Activated T-cell treated with anti-CD3 and anti-CD28 coated beads for 1 hour (primary cell): ENCODE measurements at places on chromosomes 2 and 18.

DNA sequence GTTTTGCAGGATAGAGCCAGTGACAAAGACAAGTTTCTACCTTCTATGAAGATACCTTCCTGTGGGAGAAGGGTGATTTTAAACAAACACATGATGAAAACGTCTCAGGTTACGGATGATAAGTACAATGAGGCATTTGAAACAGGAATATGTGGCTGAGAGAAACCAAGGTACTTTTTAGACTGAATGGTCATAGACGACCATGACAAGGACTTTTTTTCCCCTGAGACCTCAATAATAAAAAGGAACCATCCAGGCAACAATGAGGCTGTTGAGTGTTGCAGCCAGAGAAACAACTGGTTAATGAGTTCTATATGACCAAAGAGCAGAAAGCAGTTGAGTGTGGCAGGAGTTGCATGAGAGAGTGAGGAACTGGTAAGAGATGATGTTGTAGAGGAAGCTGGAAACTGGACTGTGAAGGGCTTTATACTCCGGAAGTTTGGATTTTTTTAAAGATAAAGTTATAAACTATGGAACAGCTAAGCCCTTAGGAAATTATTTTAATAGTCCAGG lies 306.1 kb upstream of the CYRIA start:
- no peak for DNase-seq

DNA sequence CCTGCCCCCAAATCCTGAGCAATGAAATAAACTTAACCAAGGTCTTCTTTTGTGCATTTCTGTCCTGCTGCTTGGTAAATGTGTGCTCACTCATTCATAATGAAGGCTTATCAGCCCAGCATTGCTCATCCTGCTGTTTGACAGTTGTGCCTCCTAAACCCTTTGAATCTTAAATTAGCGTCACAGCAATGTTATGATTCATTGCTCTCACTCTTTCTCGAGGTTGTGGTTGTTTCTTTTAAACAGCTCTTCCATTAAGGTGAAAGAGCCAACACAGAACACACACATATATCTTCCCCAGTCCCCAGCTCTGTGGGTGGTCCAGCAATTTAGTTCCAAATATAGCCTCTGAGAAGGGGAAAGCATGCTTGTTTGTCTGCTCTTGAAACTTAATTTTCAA lies 84.0 kb downstream of the EVA1A start:
- DNase-seq, result no peak

DNA sequence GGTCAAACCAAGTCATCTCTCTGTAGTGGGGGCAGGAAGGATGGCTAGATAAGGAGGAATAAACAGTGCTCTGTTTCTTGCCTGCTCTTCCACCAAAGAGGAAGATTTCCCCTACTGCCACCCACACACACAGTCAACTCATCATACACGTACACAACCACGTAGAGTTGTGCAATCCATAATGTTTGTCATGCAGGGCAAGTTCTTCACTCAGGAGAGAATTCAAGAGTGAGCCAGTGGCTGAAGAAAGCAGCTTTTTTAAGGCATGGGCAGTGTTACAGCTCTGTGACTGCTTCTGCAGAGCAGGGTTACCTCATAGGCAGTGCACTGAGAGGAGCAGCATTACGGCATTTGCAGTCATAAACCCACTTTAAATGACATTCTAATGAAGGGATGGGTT lies 283.0 kb downstream of the RND3 start:
- no peak for DNase-seq

- no peak for DNase-seq
Measured at GRCh38 chr2:188897096-188897495, 77.1 kb upstream of the COL3A1 start.

GRCh38 chr18:33837191-33837590 lies 259.2 kb downstream of the ASXL3 start:
- no peak for DNase-seq

DNA sequence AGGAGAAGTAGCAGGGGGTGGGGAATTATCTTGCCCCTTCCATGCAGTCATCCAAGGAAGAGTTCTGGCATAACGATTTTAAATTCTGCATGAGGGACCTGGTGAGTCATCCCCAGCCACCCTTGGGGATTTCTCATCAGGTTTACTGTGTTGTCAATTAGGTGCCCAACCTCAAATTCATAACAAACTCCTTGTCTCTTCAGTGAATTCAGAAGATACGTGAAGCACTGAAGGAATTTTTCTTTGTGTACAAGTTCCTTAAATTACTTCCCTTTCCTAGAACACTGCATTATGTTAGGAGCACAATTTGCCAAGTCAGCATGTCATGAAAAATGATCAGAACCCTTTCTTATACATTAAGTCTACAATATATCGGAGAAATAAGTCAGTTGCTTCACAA lies 70.8 kb upstream of the NOSTRIN start:
- DNase-seq, result no peak

DNA sequence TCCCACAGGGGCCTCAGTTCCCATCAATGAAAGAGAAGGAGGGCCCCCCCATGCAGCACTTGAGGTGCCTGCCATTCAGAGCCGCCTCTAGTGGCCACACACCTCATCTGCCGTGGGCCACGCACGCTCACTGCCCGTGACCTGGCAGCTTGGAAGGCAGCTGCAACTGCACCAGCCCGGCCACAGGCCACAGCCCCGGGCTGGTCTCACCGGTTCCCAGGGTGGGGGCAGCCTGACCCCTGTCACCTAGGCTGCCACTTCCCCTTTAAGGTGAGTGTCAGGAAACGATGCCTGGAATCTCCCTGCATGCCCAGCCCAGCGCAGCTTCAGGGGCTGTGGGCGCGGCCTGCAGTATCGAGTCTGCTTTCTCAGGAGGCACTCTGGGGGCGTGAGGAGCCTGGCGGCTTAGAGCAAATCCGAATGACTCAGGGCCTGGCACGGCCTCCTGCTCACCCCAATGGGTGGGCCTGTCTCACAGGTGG lies 2.6 kb downstream of the MAB21L4 start:
- peak; percentile 17 for DNase-seq

GRCh38 chr2:211159972-211160371 lies 603.6 kb downstream of the CPS1 start:
- DNase-seq, result no peak

GRCh38 chr18:79826966-79827365 lies 29.2 kb downstream of the KCNG2 start:
- no peak for DNase-seq

- no peak for DNase-seq
Measured at GRCh38 chr2:18752022-18752493, 162.7 kb upstream of the NT5C1B start.

- DNase-seq, result no peak
Measured at GRCh38 chr2:386406-387103, 98.7 kb upstream of the ALKAL2 start.

DNA sequence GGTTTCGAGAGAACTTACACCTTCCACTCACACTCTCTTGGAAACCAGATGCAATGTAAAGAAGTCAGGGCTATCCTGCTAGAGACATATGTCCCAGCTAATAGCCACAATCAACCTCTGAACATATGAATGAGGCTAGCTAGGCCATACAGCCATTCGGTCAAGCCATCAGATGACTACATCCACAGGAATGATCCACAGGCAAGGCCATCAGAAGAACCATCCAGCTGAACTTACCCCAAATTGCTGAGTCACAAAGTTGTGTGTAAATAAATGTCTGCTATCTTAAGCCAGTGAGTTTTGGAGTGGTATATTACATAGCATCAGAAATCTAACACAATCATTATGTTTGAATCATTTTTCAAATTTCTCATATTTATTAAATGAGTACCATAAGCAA lies 5.2 kb upstream of the SPAST start:
- DNase-seq, result no peak

DNA sequence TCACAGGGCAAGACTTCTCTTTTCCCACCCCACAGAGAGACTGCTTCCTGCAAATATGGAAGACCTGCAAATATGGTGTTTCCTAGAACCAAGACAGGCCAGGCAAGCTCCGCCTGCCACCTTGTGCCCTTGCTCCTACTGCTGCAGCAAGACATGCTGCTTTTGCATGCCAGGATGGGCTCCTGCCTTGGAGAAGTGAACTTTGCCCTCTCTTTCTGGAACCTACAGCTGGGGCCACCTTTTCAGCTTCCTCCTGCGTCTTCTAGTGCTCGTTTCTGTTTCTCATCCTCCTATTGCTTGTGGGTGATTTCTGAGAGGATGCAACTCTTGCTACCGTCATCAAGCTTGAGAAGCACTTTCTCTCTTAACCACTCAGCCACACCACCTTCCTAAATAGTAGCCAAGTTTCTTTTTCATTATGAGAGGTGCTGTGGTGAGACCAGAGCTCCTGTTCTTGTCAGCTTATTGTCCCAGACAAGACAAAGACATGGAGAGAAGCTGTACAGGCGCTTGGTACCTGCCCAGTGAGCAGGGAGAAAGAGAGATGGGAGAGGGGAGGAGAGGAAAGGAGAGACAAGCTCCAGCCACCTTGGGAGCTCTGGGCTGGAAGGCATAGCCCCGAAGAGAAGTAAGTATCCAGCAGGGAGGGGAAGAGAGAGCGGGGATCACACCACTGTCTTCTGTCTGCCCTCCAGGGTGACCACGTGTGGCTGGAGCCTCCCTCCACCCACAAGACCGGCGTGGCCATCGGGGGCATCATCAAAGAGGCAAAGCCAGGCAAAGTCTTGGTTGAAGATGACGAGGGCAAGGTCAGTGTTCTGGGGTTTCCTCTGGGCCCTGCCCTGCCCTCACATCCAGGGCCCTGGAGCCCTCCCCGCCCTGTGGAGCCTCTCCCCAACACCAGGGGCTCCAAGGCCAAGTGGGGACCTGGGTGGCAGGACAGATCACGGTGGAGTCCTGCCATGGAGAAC lies 28.3 kb downstream of the MYO7B start:
- no peak for DNase-seq

DNA sequence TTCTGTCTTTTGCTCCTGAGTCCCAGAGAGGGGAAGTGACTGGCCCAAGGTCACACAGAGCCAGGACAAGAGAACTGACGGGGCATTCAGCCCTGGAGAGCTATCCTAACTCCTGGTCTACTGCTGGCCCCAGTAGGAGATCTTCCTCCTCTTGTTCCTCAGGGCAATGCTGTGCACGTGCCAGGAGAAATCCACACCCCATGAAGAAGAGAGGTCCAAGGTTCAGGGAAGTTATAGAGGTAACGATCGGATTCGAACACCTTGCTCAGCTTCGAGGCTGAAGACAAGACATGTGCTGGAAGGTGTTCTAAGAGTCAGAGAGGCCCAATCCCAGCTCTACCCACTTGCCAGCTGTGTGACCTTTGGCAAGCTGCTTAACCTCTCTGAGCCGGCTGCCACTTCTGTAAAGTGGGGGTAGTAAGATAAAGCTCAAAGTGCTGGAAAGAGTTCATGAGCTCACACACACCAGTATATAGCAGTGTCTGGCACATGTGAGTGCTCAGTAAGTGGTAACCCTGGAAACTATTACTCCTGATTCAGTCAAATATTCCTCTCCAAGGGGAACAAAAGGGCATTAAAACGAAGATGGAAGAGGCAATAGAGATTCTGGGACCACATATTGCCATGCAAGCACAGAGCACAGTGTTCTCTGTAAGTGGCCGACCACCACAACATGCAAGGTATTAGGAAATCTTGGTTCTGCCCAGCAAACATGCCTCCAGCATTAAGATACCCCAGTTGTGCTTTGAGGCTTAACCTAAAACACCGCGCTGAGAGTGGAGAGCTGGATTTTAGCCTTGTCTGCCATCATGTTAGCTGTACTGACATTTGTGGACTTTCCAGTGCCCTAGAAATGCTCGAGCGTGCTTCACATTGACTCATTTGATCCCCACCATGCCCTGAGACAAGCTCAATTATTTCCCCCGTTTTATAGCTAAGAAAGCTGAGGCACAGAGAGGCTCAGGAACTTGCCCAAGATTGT lies 25.6 kb downstream of the SERTAD2 start:
- no peak for DNase-seq

DNA sequence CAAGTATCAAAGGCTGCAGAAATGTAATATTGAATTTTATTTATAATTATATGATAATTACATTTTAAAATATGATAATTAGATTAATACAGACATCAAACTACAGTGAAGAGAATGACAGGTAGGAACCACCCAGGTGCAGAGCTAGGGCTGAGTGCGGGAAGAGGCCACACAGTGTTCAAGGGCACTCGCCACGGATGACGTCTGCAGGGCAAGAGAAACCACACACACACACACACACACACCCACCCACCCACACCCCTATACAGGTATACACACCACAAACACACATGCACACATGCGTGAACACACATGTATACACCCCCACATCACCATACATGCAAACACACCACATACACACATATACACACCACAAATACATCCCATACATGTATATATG lies 41.2 kb downstream of the MBP start:
- no peak for DNase-seq

DNA sequence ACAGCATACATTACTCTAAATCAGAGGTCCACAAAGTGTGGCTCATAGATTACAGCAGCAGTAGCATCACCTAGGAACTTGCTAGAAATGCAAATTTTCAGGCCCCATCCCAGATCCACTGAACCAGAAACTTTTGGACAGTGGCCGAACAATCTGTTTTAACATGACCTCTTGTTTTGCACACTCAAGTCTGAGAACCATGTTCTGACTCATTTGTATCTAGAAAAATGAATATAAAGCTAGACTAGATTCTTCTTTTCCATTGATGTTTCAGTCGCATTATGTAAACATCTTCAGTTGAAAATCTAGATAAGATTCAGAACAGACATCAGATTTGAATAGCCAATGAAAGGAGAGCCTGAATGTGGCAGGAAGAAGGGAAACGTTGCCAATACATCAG lies 608.8 kb downstream of the LRP1B start:
- DNase-seq, result no peak

DNA sequence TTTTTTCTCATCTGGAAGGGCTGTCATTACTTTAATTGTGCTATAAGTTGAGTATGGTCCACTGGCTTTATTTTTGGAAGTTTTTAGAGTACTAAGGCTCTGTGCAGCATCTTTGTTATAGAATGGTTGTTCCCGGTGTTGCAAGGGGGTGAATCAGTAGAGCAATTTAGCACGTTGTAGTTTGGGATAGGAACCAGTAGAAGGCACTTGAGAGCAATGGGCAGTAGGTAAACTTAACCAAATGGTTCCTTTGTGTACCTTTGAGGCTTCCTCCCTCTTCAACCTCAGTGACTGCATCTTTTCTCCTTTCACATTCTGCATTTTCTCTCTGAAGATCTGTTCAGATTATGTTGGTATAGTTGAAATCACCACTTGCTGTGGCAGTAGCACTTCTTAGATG lies 238.2 kb upstream of the SYT4 start:
- no peak for DNase-seq

GRCh38 chr2:42795841-42796301 lies 3.5 kb upstream of the HAAO start:
- no peak for DNase-seq
